Stimulated activated CD4-positive, alpha-beta T cell treated with anti-CD3 and anti-CD28 coated beads, Interleukin-15, amount 100 ng/mL, for 1 hour (primary cell): ENCODE measurements at places on chromosomes 5 and 9.

DNA sequence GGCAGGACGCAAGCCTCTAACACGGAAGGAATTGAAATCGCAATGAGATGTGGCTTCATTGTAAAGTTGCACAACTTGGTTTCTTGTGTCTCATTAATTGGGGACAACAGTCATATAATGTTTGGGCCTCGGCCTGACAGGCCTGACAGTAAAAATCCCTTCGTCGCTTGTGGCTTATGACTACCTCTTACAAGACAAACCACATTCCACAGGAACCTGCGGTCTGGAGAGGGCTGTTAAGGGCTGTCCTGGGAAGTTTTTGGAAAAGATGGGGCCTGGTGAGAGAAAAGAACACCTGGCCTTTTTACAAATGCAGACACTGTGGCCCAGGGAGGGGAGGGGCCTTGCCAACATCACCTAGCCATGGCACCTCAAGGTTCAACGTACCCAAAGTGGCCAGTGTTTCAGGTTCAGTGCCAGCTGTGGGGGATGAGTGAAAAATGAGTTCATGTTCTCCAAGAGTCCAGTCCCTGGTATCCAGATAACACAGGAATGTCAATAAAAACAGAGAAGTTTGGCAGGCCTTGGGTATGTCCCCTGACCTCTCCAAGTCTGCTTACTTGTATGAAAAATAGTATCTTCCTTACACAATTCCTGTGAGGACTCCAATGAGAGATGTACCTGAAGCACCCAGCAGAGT is 22.2 kb downstream of the SHB start:
- no peak for DNase-seq

DNA sequence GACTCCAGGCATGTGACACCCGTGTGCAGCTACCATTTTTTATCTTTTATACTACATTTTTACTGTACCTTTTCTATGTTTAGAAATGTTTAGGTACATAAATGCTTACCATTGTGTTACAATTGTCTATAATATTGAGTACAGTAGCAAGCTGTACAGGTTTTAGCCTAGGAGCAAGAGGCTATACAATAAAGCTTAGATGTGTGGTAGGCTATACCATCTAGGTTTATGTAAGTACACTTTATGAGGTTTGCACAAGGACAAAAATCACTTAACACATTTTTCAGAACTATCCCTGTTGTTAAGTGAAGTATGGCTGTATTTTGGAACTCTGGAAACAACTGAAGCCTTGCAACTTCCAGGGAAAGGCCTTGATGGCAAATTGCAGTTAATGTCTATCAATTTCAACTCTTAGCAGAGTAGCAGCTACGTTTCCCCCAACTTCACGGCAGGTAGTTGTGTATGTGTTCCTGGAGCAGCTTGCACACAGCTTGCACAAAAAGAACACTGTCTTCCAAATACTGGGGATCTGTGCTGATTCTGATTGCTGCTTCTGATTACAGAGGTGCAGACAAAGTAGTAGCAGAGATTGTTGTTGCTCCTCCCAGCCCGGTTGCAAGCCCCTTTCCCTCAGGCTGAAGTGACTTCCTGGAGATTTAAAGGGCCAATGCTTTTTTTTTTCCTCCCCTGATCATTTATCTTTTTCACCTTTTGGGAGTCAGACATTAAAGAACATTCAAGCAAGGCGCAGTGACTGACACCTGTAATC is 30.0 kb downstream of the SIL1 start:
- DNase-seq: no peak

DNA sequence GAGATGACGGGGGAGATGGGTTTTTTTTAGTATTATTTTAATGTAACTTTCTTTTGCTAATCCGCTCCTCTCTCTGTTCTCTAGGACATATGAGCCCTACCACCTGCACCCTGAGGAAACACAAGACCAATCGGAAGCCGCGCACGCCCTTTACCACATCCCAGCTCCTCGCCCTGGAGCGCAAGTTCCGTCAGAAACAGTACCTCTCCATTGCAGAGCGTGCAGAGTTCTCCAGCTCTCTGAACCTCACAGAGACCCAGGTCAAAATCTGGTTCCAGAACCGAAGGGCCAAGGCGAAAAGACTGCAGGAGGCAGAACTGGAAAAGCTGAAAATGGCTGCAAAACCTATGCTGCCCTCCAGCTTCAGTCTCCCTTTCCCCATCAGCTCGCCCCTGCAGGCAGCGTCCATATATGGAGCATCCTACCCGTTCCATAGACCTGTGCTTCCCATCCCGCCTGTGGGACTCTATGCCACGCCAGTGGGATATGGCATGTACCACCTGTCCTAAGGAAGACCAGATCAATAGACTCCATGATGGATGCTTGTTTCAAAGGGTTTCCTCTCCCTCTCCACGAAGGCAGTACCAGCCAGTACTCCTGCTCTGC is 4.8 kb downstream of the MSX2 start:
- DNase-seq: no peak

DNA sequence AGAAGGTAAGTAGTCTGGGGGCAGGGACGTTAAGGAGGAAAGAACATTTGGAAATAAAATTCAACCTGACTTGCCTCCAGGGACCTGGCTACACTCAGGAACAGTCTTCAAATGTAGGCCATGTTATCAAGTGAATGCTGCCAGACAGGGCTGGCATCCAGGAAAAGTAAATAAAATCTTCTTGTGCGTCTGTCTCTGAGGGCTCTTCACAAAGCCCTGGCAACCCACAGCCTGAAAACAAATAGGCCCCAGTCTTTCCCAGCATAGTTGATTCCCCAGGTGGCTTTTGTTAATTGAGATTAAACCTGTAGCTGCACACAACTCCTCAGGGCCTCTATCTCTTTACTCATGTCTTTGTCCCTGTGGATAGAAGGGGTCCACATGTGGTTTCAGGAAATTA is 55.4 kb downstream of the STK32A start:
- no peak for DNase-seq

DNA sequence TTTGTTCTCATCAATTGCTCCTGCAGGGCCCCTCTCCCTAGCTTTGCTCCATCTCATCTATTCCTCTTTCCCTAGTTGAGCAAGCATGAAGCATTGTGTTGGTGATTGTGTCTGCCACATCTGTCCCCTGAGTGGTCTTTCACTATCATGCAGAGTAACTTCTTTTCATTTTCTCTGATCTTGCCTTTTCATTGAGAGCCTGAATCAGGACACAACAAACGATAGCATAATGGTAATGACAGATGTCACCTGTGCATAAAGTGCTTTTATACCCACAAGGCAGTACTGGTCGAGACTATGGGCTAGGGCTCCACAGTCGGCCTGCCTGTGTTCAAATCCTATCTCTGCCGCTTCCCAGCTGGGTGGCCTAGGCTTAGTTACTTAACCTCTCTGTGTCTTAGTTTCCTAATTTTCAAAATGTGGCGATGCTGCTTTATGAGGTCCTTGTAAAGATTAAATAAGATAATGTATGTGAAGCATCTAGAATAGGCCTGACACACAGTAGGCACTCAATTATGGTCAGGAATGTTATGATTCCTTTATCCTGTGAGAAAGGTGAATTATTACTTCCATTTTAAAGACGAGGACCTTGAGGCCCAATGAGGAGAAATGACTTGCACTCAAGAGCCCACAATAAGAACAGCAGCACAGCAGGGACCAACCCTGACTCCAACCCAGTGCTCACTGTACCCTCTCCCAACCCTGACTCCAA is 137.1 kb upstream of the ZNF618 start:
- no peak for DNase-seq

- DNase-seq: no peak
Observed at GRCh38 chr5:30505014-30505886, 688.2 kb upstream of the CDH6 start.

DNA sequence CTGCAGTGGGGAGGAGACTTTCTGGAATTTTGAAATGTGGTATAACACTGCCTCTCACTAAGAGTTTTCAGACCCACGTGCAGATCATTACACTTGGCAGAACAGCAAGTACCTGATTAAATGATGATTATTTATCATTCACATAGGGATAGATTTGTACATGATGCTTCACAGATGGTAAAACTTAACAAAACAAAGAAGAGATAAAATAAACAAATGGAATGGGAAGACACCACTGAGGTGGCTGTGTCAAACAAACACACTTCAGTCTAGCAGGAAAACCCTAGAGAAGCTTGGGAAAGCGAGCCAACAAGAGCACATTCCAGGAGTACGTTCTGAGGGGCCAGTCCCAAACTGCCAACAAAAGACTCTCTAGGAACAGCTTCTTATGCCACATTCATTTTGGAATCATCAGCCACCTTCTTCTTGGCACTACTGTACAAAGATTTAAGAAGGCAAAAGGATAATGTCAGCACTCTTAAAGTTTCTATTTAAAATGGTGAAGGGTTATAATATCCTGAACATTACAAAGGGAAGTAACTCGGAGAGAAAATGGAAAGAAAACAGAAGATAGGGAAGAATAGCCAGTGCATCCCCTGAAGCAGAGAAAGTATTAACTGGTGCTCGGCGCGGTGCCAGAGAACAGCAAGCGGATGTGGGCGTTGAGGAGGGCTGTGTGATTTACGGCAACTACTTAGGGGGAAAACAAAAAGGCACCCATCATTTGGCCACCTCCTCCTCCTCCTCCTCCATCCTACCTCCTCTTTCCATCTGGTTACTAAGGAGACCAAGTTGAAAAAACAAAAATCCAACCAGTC is 1.6 kb downstream of the MED27 start:
- DNase-seq: no peak

GRCh38 chr5:10140195-10140973 is 109.3 kb downstream of the ATPSCKMT start:
- no peak for DNase-seq

- DNase-seq: no peak
Observed at GRCh38 chr5:92518318-92518904, 1062.6 kb downstream of the NR2F1-AS1 start.

GRCh38 chr5:67010684-67011409 is 185.8 kb downstream of the CD180 start:
- no peak for DNase-seq

- no peak for DNase-seq
Observed at GRCh38 chr9:68458918-68459317, 81.8 kb downstream of the TMEM252 start.

DNA sequence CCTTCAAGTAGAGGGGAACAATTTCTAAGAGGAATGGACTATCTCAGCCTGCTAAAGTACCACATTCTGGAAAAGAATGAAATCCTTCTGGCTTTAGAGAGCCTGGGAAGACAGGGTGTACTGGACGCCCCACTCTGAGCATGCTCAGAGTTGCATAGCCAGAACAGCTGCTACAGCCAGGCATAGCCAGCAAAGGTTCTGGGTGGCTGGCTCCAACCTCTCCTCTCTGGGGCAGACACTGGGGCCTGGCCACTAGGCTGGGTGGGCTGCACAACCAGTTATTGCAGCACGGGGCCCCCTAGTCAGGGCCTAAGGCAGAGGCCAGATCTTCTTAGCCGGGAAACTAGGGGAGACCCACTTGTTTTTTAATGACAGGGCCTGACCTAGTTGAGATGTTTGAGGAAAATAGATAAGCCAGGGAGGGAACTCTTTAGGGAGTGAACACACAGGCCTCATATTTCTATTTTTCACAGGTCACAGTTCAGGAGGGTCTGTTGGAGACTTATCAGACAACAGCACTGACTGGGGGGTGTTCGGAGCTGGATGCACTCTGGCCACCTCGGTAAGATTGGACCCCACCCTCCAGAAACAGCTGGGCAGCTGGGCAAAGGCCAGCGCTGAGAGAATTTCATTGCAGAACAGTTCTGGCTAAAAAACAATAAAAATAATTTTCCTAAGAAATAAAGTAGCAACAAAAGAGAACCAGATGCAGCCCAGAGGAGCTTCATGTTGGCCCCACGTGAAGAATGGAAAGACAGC is 142.9 kb downstream of the LPAR1 start:
- DNase-seq: no peak

DNA sequence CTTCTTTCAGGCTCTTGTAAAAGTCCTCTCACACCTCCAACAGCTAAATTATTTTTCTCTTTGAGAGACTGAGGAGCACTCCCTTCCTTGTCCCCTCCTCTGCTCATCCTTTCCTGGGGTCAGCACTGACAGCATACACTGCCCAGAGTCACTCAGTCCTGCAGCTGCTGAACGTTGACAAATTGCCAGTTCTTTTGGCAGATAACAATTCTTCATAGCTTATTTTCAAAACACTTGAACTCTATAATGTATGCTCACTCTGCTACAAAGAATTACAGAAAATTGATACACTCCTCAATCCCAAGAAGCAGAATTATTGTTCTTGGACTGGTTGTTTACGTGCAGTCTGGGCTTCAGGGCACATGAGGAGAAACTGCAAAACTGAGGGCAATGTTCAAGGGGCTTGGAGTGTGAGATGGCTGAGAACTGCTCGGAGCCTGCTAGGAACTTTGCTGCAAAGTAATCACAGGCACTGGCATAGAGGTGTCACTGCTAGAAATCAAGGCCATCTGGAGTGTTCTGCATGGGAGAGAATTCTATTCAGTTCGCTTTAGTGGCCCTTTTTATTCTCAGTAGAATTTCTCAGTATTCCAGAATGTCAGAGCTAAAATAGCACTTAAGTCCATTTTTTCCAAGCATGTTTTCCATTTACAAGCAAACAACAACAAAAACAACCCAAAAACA is 96.4 kb upstream of the SPOCK1 start:
- DNase-seq: no peak

- no peak for DNase-seq
Observed at GRCh38 chr5:36703245-36703860, 96.9 kb downstream of the SLC1A3 start.

- DNase-seq: no peak
Observed at GRCh38 chr5:37248421-37248969, 681 bp downstream of the CPLANE1 start.

GRCh38 chr5:137278476-137278875 is 220.7 kb downstream of the SPOCK1 start:
- no peak for DNase-seq

DNA sequence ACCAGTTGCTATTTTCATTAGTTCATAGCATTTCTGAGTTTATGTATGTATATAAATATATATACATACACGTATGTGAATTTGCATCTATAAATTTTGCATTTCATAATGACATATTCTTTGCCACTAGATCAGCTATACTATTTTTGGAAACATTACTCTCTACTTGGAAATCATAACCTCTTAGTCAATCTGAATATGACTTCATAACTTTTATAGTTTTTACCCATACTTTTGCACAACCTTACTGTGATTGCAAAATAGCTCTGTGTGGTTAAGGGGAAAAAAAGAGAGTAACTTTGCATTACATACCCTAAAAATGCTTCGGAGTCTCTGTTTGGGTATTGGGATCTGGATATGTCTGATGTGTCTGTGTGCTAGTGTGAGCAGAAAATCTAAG is 44.9 kb upstream of the ADAMTSL1 start:
- DNase-seq: no peak

GRCh38 chr5:102991802-102992201 is 128.1 kb downstream of the GIN1 start:
- DNase-seq: no peak

DNA sequence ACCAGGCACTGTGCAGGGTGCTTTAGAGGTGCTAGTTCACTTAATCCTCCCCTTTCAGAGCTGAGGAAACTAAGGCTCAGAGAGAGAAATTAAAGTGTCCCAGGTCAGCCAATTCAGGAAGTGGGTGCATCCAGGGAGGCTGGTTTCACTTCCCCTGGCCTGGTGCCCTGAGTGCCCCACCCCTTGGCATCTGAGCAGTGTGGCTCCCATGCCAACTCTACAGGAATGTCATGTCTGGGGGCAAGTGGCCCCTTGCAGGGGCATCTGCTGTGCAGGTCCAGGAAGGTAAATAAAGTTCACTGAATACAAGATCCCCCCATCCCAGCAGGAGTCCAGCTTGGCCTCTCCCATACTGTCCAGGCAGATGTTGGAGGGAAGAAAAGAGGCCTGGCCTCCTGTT is 4.4 kb upstream of the N4BP3 start:
- no peak for DNase-seq

GRCh38 chr5:53200306-53200705 is 90.7 kb upstream of the MOCS2 start:
- no peak for DNase-seq
